Breast epithelium (tissue), 4 donors: ENCODE measurements at places on chromosomes 4 and X. TPM values are rescaled to one million over a fixed set of nuclear protein-coding genes. Genes with fewer than 3 reads are reported as not detected.

GRCh38 chr4:87500092-87500462 is 29.1 kb downstream of the SPARCL1 start:
- DNase-seq, result no peak

- no peak for DNase-seq
Measured at GRCh38 chr4:130028552-130028951, 932.6 kb downstream of the C4orf33 start.

- DNase-seq, result no peak
Measured at GRCh38 chr4:25635501-25635900, 20.1 kb upstream of the SLC34A2 start.

DNA sequence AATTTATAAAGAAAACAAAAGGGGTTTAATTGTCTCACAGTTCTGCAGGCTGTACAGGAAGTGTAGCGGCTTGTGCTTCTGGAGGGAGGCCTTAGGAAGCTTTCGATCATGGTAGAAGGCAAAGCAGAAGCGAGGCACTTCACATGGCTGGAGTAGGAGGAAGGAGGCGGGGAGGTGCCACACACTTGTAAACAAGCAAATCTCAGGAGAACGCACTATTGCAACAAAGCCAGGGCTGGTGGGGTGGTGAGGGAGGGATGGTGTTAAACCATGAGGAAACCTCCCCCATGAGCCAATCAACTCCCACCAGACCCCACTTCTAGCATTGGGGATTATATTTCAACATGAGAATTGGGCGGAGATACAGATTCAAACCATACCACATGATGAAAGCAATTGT is 1116.3 kb downstream of the FAT4 start:
- no peak for DNase-seq

Gene KIAA1210
- not detected for total RNA-seq

- no peak for DNase-seq
Measured at GRCh38 chr4:105350859-105351490, 122.9 kb downstream of the PPA2 start.

- DNase-seq, result no peak
Measured at GRCh38 chr4:59540311-59540710, 1659.8 kb upstream of the ADGRL3 start.

DNA sequence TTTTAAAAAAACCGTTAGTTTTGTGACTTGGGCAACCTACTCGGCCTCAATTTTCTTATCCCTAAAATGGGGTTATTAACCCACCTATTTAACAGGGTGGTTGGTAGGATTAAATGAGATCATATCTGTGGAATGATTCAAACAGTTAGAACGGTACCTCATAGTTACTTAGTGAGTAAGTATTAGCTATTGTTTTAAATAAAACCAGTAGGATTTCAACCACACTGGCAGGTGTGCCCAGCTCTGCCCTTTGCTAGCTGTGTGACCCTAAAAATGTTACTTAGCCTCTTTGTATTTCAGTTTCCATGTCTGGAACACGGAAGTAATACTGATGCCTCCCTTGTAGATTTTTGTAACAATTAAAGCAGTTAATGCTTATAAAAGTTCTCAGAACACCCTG is 225.8 kb upstream of the SPRY1 start:
- DNase-seq, result no peak

GRCh38 chr4:111323916-111324315 is 701.0 kb upstream of the PITX2 start:
- no peak for DNase-seq

GRCh38 chrX:102835504-102836146 is 101.4 kb upstream of the RAB40AL start:
- no peak for DNase-seq

DNA sequence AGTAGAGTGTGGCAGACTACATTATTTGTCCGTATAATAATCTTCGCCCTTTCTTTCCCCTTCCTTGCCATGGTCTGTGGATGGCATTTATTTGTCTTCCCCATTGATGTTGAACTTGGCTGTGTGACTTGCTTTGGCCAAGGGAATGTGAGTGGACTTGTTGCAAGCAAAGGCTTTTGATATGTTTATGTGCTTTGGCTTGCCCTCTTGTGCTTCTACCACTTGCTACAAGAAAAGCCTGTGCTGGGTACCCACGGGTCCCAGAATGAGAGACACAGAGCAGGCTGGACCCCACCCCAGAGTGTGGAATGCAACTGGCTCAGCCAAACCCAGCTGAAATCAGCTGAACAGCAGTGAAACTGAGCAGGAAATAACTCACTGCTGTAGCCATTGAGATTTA is 63.0 kb downstream of the FAM184B start:
- DNase-seq, result no peak

Gene CYBB
- total RNA-seq, result 13.1 TPM

DNA sequence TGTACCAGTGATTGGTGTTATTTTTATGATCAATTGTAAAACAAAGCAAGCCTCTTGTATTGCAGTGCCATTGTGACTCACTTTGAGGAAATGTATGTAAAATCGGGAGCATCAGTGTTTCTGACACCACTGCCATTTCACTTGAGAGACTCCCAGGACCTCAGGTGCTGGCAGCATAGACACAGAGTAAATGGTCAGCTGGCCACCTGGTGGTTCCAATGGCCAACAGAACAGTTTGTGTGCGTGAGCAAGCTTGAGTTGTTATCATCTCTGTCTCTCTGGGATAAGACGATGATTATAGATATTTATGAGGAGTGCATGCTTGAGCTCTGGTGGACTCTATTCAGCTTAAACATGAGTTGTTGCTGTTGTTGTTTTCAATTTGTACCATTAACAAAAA is 356.6 kb downstream of the GUCY2F start:
- DNase-seq, result no peak

- DNase-seq, result no peak
Measured at GRCh38 chr4:13540446-13541175, 3.7 kb downstream of the NKX3-2 start.

DNA sequence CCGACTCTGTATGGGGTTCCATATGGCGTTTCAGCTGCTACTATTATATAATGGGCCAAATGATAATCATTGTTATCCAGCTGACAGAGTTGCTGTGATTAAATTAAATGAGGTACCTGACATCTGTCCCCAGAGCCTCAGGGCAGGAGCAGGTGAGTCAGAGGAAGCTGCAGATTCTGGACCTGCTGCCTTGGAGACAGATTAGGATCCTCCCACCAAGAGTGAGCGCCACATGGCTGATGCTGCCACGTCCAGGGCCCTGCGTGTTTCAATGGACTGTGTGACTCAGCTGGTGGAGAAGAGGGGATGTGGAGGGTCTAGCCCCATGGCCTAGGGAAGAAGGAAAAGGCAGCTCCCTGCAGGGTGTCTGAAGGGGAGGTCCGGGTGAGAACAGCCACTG is 28.3 kb upstream of the UXT start:
- DNase-seq, result no peak

DNA sequence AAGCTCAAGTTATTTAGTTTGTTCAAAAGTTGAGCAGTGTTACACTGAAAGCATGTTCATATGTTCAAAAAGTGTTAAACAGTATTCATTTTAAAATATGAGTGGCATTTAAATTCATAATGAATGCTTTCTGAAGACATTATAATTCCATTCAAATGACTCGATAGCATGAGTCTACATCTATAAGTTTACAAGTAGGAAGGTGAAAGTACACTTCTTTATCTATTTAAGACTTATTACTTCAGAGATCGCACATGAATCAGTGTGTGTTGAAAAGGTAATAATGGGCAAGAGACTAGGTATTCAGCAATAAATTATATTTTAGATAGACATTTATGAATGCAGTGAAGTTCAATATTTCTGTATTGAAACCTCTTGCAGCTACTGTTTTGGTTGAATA is 456.1 kb downstream of the GRXCR1 start:
- DNase-seq, result no peak

- DNase-seq, result no peak
Measured at GRCh38 chr4:53855581-53856250, 208.7 kb downstream of the CHIC2 start.

Gene BEX5
- 3.3 TPM for total RNA-seq

Gene ADGRG4
- total RNA-seq, result 0.16 TPM

GRCh38 chr4:143406523-143406922 is 69.8 kb downstream of the GAB1 start:
- DNase-seq, result no peak

Gene RGN
- 2.6 TPM for total RNA-seq

Gene OTUD4
- 35.7 TPM for total RNA-seq

DNA sequence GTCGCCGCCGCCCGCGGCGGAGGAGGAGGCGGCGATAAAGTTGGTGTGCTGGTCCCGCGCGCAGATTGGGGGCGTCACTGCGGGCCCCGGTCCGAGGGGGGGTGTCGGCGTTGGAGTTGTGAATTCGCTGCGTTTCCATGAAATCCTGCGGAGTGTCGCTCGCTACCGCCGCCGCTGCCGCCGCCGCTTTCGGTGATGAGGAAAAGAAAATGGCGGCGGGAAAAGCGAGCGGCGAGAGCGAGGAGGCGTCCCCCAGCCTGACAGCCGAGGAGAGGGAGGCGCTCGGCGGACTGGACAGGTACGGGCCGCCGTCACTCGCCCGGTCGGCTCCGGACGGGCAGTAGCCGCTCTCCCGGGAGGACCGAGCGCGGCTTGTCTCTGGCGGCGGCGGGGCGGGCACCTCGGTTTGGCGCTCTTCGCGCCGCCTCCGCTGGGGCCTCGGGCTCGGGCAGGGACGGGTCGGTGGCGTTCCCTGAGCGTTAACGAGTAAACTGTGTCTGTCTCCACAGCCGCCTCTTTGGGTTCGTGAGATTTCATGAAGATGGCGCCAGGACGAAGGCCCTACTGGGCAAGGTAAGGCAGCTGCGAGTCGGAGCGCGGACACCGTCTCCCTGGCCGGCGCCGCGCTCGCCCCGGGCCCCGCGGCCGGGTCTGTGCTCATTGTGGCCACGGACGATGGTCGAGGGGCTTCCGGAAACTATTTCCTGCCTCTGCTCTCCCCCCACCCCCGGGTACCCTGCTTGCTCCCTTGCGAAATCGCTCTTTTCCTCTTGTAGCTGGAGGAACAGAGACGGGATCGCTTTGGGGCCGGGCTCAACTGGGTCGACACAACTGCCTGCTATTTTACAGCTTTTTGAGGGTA is 658 bp downstream of the KDM6A start:
- peak; percentile 36 for DNase-seq

Gene CT47B1
- total RNA-seq, result not detected

Gene GLRA2
- not detected for total RNA-seq

Gene TBC1D8B
- 7.9 TPM for total RNA-seq

Gene CYLC1
- total RNA-seq, result not detected

- no peak for DNase-seq
Measured at GRCh38 chr4:87865288-87865687, 32.5 kb downstream of the MEPE start.

DNA sequence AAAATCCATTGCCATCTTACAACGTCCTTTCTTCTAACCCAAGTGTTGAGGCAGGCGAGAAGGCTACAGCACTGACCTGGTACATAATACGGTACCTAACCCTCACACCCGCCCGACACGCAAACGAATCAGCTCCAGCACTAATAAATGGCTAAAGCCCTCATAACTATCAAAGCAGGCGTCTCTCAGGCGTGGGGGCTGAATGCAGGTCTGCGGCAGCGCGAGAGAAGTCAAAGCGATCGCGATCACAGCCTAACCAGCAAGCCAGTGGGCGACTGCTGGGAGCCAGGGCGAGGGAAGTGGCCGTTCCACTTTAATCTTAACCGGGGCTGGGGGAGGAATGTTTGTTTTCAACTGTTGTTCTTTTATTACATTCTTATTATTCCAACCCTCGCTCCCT is 1.5 kb downstream of the CDX4 start:
- no peak for DNase-seq

- no peak for DNase-seq
Measured at GRCh38 chr4:168846414-168846813, 163.6 kb downstream of the CBR4 start.

GRCh38 chr4:6972911-6973310 is 63.3 kb downstream of the TBC1D14 start:
- no peak for DNase-seq

- no peak for DNase-seq
Measured at GRCh38 chr4:3527914-3528876, 4.0 kb downstream of the LRPAP1 start.

DNA sequence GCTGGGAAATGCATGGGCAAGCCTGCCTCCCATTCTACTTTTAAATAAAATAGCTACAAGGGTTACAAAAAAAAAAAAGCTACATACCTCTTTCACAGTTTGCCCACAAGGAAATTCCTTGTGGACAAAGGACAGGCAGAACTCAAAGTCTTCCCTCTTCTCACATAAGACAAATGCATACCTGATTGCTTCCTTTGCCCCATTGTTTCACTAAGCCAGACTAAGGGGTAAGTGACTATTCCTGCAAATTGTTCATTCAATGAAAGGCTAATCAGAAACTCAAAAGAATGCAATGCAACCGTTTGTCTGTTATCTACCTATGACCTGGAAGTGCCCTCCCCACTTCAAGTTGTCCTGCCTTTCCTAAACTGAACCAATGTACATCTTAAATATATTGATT is 780.6 kb downstream of the FAM133A start:
- DNase-seq, result no peak

Gene MAGEA9B
- total RNA-seq, result not detected

GRCh38 chrX:44400588-44400987 is 57.1 kb upstream of the EFHC2 start:
- DNase-seq, result no peak

DNA sequence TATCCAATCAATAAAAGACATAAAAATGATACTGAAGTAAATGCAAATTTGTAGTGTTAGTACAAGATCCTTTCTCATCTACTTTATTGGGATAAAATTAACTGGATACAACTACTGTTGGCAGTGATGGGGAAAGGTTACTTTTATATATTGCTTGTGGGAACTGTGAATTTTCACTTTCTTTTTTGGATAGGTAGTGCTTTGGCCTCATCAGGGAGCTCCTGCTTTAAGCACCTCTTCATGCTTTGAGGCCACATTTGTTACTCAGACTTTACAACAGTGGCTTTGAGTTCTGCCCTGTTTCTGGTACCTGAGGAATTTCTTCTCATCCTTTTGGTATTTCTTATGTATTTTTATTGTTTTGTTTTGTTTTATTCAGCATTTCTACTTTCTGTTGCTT is 316.8 kb upstream of the ZCCHC13 start:
- no peak for DNase-seq

Gene LNX1
- 22.6 TPM for total RNA-seq

Gene ODAM
- not detected for total RNA-seq

- DNase-seq, result no peak
Measured at GRCh38 chr4:65018313-65018712, 609.1 kb upstream of the TECRL start.

Gene ARHGAP6
- total RNA-seq, result 10.1 TPM
